Mesenteric fat pad (tissue), 1 donor: ENCODE measurements at places on chromosomes 5 and 9.

- no peak for DNase-seq
Observed at GRCh38 chr5:139494256-139494655, 11.7 kb upstream of the STING1 start.

DNA sequence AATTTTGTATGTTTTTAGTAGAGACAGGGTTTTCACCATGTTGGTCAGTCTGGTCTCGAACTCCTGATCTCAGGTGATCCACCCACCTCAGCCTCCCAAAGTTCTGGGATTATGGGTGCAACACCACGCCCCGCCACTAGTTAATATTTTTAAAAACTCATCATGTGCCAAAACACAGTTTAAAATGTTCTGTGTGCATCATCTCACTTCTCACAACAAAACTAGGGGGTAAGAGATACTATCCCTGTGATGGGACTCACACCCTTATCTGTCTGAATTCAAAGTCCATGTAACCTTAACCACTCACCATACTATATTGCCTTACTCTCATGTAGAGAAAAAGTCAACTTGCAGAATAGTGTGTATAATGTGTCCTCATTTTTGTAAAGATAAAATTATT, 2.6 kb downstream of the PKD2L2 start:
- no peak for DNase-seq

DNA sequence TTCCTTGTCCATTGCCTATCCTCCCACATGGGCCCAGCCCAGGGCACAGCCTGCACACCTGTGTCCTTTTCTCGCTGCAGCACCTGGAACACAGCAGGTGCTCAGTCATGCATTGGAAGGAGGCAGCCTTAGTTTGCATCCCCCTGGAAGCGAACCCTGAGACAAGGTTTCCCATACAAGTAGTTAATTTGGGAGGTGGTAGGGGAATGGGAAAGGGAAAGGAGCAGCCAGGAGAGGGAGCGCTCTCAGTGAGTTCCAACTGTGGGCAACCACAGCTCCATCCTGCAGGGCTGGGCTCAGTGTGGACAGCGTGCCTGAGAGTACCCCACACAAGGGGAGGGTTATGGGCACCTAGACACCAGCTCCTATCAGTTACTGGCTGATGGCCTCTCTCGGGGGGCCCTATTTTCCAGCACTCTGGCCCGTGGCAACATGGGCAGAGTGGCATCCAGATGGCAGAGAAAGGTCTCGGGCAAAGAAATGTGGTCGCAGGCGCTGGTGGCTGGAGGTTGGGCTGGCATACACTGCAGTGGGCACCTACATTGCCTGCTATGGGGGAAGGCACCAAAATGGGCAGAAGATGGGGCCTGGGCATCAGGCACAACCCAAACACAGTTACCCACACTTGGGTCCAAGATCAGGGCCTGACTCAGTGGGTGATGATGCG, 50.1 kb downstream of the TSPAN17 start:
- no peak for DNase-seq

DNA sequence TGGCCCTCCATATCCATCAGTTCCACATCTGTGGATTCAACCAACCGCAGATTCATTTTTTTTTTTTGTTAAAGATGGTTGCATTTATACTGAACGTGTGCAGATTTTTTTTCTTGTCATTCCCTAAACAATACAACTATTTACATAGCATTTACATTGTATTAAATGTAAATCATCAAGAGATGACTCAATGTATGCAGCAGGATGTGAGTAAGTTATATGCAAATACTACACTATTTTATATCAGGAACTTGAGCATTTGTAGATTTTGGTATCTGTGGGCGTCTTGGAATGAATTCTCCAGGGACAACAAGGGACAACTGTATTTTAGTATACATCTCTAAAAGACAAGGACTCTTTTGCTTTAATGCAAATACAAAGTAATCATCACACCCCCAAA, 299.2 kb upstream of the ZNF608 start:
- DNase-seq, result no peak

GRCh38 chr5:175751369-175751768, 93.5 kb downstream of the HRH2 start:
- no peak for DNase-seq

GRCh38 chr9:28378231-28378630, 805.0 kb upstream of the C9orf72 start:
- DNase-seq, result no peak

DNA sequence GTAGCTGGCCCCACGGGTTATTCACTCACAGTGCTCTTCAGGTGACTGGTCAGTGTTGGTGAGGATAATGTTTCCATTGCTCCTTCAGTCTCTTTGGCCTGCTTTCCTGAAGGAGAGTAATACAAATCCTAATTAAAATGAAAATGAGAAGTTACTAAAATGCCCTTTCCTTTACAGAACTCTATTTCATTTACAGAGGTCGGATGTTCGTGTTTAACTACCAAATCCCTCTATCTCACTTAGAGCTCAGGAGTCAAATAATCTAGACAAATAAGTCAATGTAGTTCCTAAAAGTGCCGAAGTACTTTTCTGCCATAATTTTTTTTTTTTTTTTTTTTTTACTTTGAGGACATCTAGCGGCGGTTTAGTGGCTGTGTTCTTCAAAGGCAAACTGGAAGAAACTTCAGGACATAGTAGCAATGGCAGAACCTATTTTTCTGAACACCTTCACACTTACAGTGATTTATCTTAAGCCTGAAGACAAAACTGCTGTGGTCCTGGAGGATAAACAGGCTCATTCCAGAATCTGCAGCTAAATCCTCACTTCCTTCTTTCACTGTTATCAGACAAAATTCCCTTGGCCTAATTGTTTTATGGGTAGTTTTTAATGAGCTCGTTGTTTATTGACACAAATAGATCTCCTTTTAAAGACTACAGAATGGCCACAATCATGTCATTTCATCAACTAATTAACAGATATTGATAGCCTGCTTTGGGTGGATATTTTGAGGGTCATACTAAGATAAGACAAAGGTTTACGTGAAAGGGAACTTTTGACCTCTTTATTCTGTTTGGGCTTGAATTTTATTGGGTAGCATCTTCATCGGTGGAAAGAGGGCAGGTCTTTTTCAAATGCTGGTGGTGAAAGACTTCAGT, 207.6 kb upstream of the DMRTA1 start:
- no peak for DNase-seq

GRCh38 chr5:72182686-72183085, 75.4 kb downstream of the MAP1B start:
- no peak for DNase-seq

- DNase-seq, result no peak
Observed at GRCh38 chr9:9079473-9079872, 1279.9 kb upstream of the DMAC1 start.

DNA sequence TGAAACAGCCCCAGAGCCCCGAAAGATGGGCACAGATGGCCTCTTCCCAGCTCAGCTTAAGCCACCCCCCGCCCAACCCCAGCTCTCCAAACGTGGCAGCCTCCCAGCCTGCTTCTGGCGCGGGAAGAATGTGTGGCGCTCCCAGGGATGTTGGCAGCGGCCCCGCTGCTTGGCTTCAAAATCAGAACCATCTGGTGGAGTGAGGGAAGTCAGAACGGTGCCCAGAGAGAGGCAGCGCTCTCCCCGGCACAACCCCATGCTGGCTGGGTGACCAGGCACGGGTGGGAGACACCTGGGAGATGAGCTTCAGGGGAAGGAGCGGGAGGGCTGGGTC, 72.7 kb upstream of the ORM1 start:
- DNase-seq, result no peak

DNA sequence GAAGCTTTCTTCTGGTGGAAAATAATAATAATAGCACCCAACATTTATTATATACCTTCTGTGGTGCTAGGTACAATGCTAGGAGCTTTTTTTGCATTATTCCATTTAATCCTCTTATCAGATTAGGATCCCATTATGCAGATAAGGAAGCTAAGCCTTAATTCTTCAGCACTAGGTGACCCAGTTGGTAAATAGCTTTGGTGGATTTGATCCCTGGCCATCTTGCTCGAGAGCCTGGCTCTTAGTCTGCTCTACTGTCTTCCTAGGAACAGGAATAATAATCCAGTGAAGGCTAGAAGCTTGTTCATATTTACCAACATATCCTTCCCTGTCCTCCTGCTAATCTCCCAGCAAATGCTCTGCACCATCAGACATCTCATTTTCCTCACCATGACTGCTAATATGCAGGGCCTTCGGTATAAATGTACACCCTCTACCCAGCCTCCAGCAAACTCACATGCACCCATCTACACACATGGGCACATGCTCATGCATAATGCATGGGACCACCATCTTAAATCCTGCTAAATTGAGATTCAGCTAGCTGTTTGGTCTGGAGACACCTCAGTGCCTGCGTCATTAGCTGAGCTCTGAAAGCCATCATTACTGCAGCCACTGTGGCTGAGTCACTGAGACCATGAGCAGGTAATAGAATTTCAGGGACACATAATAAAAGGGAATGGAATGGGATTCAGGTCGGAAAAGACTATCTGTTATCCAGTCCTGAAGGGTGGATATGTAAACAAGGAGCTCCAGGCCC, 87.5 kb downstream of the TRIM32 start:
- DNase-seq, result no peak

DNA sequence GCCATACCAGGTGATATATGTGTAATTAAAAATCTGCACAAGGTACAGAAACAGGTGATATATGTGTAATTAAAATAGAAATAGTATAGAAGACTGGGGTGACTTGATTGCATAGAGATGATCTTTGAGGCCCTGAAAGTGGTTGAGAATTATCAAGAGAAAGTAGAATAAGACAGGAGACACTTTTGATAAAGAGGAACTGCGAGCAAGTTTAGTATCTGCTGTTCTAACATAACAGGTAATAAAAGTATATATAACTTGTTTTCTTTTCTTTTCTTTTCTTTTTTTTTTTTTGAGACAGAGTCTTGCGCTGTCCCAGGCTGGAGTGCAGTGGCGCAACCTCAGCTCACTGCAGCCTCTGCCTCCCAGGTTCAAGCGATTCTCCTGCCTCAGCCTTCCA, 5.4 kb downstream of the SNX2 start:
- DNase-seq, result no peak

DNA sequence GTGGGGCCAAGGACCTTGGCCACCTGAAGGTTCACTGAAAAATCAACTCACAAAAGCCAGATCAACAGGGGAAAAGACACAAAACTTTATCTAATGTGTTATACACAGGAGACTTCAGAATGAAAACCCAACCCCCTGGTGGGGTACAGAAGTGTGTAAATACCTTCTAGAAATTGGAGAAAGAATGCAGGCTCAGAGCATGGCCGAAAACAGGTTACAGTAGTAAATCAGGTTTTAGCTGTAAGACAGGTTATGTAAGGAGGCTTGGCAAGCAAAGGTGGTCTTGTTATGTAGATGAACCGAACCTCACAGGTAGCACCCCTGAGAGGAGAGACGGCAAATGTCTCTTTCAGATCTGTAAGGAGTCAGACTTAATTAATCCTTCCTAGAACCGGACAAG, 10.0 kb downstream of the CEMIP2 start:
- no peak for DNase-seq

DNA sequence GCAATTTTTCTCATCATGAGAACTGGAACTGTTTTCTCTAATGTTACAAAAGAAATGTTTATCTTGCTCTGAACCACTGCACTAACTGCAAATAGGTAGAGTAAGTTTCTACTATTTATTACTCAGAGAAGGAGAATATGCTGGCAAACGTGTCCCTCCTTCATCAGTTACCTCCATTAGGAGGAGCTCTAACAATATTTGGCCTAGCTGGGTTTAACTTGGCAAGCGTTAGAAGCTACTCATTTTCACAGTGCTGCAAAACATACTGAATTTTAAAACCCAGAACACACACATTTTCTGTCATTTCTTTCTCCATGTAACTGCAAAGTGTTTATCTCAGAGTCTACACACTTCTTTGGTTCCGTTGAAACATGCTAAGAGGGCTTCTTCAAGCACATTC, 101.0 kb upstream of the GABRG2 start:
- DNase-seq, result no peak

GRCh38 chr5:161546470-161547301, at the start of gene GABRB2:
GABRB2 (minus strand) TSS chr5:161546725; CDS start chr5:161546643, 82 bp downstream.
- DNase-seq, result no peak

- no peak for DNase-seq
Observed at GRCh38 chr9:125521462-125522327, 185.3 kb downstream of the MAPKAP1 start.

- no peak for DNase-seq
Observed at GRCh38 chr5:66850354-66851075, 254.3 kb downstream of the MAST4 start.

GRCh38 chr9:71326360-71326759, 204.9 kb upstream of the TRPM3 start:
- DNase-seq, result no peak

- no peak for DNase-seq
Observed at GRCh38 chr9:27861887-27862286, 288.6 kb upstream of the C9orf72 start.

DNA sequence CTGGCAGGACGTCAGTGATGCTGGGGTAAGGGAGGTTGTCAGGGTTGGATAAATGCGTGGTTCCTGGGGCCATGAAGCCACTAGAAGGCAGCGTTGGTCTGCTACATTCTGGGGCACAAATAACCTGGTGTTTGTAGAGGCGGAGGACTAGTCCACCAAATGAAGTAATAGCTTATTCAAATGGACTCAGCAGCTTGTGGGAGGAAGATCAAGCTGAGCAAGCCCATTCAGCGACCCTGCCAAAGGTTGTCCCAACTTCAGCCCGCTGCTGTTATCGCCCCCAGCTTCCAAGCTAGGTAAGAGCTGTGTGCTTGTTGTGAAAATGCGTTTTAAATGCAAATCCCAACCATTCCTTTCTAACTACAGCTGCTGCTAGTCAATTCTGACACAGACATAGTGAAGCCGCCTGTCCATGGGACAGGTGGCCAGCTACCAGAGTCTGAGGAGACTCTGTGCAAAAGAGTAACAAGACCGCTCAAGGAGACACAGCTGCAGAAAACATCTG, 7.6 kb upstream of the FAM240B start:
- DNase-seq, result no peak

GRCh38 chr5:10173716-10174115, 76.0 kb downstream of the ATPSCKMT start:
- no peak for DNase-seq

- no peak for DNase-seq
Observed at GRCh38 chr5:56479696-56480077, 246.6 kb upstream of the ANKRD55 start.

GRCh38 chr9:6702707-6703106, 55.1 kb upstream of the KDM4C start:
- peak; percentile 20 for DNase-seq

DNA sequence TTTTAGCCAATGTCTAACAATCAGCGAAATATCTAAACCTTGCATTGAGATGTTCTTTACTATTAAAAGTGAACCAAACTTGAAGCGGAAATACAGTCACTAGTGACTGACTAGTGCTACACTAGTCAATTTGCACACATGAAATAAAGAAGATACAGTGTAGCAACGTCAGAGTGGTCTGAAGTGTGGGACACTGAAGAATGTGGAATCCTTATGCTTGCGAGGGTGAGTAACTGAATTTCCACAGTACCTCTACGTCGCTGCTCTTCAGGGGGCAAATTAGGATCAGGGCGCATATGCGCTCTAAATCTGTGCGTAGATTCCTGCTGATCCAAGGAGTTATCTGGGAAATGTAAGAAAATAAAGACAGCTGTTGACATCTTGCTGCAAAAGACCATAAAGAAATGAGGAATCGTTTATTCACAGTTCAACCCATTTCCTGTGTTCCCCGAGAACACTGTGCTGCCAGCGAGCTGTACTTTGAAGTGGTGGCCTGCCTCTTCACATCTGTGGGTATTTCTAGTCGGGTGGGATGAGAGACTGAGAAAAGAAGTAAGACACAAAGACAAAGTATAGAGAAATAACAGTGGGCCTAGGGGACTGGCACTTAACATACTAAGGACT, 39.8 kb upstream of the FLT4 start:
- no peak for DNase-seq

- no peak for DNase-seq
Observed at GRCh38 chr9:133390713-133391112, 14.5 kb downstream of the STKLD1 start.

- no peak for DNase-seq
Observed at GRCh38 chr5:156741516-156741915, 108.6 kb upstream of the PPP1R2B start.
